ENCODE measurements at places on chromosomes 7 and 10. TPM values are rescaled to one million over a fixed set of nuclear protein-coding genes. Genes with fewer than 3 reads are reported as not detected.

ARHGEF35 gene
- 2.8 TPM for total RNA-seq

KCNMA1 gene
- not detected for total RNA-seq

DNA sequence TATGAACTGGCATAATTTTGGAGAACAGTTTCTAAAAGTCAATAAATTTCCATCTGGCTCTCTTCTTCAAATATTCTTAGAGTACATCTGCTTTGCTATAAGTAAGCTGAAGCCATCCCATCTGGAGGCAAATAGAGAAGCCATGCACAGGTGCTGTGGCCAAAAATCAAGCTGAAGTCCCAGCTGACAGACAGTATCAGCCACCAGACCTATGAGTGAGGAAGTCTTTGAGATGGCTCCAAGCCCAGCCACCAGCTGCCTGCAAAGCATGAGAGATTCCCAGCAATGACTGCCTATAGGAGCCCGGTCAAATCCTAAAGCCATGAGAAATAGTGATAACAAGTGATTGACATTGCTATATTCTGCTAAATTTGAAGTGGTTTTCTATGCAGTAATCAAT, 21.7 kb upstream of the PRSS58 start:
- peaks cover 21% of the 10 kb centered on the region for H3K27me3 ChIP-seq
- no peak overlapping the region for H3K27ac ChIP-seq
- H3K4me1 ChIP-seq: peaks cover 6% of the 10 kb centered on the region
- no peak for DNase-seq
- no peak overlapping the region for H3K4me3 ChIP-seq
- peaks cover 3% of the 10 kb centered on the region for H3K36me3 ChIP-seq

DNA sequence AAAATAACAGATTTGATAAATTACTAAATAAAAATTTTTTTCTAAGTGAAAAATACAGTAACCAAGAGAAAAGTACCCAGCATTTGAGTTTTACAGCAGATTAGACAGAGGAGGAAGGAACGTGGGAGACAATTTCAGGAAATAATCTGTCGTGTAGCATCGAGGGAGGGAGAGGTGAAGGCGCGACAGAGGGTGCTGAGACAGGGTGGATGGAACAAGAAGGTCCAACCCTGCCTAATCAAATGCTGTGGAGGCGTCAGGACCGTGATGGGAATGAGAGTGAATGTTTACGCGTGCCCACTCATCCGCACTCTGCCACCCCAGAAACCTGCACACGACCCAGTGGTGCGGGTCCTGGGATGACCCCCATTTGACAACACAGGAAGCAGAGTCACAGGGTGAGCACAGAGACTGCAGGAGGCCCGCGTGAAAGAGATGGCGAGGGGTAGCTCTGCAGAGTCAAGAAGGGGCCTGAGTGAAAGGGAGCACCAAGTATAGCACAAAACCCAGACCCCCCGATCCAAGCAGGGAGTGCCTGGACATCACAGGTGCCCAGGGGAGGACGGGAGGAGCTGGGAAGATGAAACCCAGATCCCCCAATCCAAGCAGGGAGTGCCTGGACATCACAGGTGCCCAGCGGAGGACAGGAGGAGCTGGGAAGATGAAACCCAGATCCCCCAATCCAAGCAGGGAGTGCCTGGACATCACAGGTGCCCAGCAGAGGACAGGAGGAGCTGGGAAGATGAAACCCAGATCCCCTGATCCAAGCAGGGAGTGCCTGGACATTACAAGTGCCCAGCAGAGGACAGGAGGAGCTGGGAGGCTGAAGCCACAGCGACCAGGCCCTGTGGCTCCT, 558.9 kb downstream of the DNAJB6 start:
- peaks cover 13% of the 10 kb centered on the region for H3K4me1 ChIP-seq
- no peak overlapping the region for H3K27ac ChIP-seq
- no peaks in the 10 kb centered on the region for H3K27me3 ChIP-seq
- H3K36me3 ChIP-seq: no peaks in the 10 kb centered on the region
- no peak overlapping the region for H3K4me3 ChIP-seq

GRCh38 chr7:132112106-132112505, 464.2 kb downstream of the PLXNA4 start:
- H3K4me1 ChIP-seq: no peaks in the 10 kb centered on the region
- H3K4me3 ChIP-seq: no peak overlapping the region
- no peaks in the 10 kb centered on the region for H3K36me3 ChIP-seq
- no peaks in the 10 kb centered on the region for H3K27me3 ChIP-seq
- DNase-seq: no peak

GRCh38 chr10:124007773-124008145, 85.6 kb downstream of the CHST15 start:
- H3K4me1 ChIP-seq: no peaks in the 10 kb centered on the region
- no peak overlapping the region for H3K27ac ChIP-seq
- no peak overlapping the region for H3K4me3 ChIP-seq

DNA sequence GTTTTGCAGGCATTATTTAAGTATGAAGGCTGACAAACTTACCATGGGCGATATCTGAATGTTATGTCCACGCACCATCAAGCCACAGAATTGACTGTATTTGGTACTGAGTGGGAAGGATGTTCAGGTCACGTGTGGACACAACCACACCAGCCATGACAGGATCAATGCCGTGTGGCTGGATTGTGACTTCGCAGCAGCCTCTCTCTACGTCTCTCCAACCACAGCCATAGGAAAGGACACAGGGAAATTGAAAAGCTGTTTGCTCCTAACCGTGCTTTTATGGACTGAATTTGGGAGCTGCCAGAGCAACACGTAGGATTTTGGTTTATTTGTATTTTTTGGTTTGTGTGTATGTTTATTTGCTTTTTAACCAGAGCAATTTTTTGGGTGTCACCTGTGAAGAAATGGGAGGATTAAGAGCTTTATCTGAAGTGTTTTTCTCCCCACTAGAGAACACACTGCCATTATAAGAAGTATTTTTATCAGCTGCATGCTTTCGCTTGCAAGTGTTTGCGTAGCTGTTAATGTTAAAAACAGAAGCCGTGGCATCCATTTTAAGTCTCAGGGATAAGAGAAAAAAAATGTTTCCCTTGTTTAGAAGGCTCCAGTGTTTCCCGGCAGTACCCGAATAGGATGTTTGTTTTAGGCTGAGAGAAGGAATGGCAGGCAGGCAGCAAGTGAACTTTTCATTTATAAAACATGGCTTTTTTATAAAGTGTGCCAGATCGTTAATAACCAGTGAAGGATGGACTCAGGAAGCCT, 401.1 kb upstream of the NFE2L3 start:
- no peaks in the 10 kb centered on the region for H3K36me3 ChIP-seq
- no peak overlapping the region for H3K27ac ChIP-seq
- H3K27me3 ChIP-seq: no peaks in the 10 kb centered on the region
- no peak for DNase-seq

DNA sequence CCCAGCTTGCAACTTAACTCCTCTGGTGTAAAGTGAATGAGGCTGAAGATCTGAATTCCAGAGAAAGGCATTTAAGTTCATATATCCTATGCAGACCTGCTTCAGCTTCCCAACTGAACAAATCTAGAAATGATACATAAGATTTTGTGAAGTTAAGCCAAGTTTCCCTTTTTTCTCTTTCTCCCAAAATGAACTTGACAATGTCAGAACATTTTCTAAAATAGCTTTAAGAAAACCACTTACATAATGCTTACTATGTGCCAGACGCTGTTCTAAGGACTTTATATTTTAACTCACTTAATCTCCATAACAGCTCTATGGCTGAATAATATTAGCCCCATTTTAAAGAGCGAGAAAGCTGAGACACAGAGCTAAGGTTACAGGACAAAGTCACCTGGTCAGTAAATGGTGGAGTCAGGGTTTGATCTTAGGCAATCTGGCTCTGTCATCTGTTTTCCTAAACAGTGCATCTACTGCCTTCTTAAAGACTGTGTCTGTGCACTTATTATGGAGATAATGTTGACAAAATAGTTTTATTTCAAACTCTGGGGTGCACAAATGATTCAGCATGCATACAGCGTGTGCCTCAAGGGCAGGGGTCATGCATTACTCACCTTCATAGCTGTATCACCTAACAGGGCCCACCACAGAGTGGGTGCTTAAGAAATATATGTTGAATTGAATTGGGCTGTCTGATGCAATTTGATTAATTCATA, 66.8 kb downstream of the RHOBTB1 start:
- no peak overlapping the region for H3K27ac ChIP-seq
- H3K27me3 ChIP-seq: no peaks in the 10 kb centered on the region
- no peak for DNase-seq
- no peaks in the 10 kb centered on the region for H3K4me1 ChIP-seq
